ENCODE measurements at places on chromosomes 5 and 9.

DNA sequence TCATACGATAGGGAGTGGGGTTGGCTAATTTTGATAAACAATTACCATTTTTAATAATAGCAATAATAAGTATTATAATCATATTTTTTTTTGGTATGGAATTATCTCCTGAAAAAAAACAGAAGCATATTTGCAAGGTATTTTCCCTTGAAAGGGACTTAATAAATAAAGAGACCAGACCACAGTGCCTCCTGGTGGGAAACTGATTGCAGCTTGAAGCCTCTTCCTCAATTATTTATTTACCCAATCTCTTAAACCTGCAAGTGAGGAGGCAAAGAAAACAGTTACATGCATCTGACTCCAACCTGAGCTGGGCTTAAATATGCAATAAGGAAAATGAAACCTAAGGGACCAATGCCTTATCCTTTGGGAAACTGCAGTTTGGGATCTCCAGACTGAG lies 388.1 kb upstream of the ACO1 start:
- no peak for DNase-seq

DNA sequence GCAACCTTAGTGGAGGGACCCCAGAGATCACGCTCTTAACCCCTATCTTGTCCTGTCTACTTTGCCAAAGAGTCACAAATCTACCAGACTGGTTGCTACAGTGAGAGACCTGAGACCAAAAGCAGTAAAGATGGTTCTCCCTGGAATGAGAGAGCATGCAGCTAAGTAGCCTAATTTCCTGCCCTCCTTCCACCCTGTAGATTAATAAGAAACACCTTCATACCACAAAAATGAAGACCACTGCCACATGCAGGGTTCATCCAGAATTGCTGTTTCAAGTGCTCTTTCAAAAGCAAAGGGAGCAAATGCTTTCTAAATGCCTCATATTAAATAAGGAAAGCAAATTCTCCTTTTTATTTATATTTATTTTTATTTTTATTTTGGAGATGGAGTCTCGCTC lies 119.1 kb downstream of the UGCG start:
- DNase-seq: no peak

GRCh38 chr9:135714242-135715055 lies 12.5 kb downstream of the KCNT1 start:
- DNase-seq: no peak

DNA sequence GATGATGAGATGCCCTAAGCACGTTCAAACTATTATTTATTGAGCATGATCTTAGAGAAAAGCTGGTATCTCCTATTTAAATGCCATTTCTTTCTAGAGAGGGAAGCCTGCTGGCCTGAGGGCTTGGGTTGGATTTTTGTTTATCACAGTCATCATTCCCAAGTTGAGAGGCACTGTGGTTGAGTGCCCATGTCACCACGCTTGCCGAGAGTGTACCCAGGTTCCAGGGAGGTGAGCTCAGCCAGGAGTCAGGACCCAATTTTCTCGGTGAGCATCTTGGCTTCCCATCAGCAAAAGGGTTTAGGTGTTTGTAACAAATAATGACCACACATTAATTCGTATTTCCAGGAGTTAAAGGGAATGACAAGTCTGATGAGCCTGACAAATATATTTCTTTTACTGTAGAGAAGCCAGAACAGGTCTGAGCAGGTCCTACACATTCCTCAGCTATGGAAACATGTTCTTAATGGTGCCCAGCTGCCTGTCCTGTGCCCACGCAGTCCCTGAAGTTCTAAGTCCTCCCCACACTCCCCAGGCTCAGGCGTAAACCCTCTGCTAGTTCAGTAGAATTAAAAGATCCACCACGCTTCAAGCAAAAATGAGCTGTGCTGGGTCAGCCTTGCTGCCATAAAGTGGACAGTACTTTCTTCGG lies 258.9 kb upstream of the IRX2 start:
- DNase-seq: no peak

GRCh38 chr5:59483971-59484472 lies 409.5 kb downstream of the PDE4D start:
- no peak for DNase-seq

DNA sequence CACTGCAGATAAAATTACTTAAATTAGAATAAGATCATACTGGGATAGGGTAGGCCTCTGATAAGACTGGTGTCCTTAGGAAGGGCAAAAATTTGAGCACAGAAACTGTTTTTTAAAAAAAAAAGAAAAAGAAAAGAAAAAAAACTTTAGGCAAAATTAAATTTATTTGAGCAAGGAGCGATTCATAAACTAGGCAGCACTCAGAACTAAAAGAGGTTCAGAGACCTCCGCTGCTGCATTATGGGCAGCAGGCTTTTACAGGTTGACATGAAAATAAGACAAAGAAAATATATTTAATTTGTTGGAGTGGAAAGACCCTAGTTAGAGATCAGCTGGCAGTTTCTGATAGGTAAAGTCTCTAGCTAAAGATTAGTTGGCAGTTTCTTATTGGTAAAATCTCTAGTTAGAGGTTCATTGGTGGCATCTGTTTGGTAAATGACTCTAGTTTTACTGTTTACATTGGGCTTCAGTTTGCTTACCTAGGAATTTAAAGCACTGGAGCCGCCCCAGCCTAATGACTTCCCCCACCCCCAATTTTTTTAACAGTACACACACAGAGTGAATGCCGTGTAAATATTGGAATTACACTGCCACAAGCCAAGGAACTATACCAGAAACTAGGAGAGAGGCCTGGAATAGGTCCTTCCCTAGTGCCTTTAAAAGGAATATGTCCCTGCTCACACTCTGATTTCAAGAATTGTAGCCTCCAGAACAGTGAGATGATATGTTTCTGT lies 4.5 kb upstream of the PLPP6 start:
- DNase-seq: no peak

DNA sequence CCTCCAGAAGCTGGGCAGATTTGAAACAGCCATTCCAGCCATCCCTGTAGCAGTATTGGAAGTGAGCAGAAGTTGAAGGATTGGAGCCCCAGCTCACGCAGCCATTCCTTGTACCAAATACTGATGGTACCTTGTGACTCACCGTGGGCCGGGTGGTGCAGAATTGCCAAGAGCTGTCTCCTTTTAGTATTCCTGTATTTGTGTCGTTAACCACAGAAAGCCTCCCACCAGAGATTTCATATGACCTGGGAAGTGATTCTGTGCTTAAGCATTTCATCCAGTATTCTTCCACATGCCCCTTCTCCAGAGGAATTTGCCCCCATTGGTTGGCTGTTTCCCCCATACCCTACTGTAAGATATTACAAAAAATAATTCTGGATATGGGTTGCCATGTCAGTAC lies 17.7 kb upstream of the TLX3 start:
- no peak for DNase-seq

GRCh38 chr9:11338130-11338529 lies 725.3 kb upstream of the PTPRD start:
- no peak for DNase-seq

GRCh38 chr5:77651343-77651742 lies 12.8 kb upstream of the OTP start:
- DNase-seq: no peak

DNA sequence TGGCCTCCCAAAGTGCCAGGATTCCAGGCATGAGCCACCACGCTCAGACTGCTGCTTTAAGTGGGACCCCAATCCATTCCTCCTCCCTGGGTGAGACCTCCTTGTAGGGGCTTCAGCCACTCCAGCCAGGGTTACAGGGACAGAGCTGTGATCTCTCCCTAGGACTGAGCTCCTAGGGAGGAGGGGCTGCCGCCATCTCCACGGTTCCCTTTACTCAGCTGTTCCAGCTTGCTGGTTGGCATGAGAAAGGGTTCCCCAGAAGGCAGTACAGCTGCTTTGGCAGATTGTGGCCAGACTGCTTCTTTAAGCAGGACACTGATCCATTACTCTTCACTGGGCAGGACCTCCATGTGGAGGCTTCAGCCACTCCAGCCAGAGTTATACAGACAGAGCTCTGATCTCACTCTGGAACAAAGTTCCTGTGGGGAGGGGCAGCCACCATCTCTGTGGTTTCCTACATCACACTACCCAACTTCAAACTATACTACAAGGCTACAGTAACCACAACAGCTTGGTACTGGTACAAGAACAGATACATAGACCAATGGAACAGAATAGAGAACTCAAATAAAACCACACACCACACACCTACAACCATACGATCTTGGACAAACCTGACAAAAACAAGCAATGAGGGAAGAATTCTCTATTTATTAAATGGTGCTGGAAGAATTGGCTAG lies 7.2 kb downstream of the INSL6 start:
- DNase-seq: no peak

GRCh38 chr9:37978983-37979382 lies 75.1 kb upstream of the SLC25A51 start:
- no peak for DNase-seq

DNA sequence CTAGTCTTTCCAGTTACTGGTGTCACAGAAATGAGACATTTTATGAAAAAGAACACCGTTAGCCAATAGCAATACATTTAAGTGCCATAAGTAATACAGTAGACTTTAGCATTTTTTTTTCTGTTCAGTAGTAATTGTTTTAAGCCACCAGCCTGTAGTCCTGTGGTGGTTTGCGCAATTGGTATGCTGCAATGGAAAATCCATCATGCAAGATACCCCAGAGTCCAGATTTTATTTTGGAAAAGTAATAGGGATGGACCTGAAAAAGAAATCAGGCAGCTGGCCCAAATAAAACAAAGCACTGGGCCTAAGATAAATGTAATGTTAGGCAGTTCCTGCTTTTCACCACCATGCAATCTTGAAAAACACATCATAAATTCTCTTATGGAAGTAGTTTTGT lies 94.6 kb upstream of the RASGRF2 start:
- DNase-seq: no peak
